ENCODE measurements at places on chromosomes 12 and 14. TPM values are rescaled to one million over a fixed set of nuclear protein-coding genes. Genes with fewer than 3 reads are reported as not detected.

DNA sequence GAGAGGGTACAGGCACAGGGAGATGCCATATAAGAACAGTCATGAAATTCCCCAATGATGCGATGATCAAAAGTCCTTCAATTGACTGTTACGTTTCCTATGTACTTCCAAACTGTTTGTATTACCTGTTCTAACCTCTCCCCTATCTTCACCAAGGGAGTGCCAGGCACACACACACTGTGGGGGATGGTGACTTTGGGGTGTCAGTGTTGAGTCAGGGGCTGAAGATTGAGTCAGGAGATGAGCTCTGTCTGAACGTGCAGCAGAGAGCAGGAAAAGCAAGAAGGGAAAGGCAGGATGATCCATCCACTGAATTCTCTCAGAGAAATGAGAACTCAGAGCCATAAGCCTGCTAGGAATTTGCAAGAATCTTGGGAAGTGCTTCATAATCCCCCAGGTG lies 153.4 kb downstream of the EFCAB11 start:
- DNase-seq: no peak

Gene AICDA
- not detected for total RNA-seq

- DNase-seq: no peak
Measured at GRCh38 chr14:49796025-49796424, 28.1 kb downstream of the KLHDC2 start.

DNA sequence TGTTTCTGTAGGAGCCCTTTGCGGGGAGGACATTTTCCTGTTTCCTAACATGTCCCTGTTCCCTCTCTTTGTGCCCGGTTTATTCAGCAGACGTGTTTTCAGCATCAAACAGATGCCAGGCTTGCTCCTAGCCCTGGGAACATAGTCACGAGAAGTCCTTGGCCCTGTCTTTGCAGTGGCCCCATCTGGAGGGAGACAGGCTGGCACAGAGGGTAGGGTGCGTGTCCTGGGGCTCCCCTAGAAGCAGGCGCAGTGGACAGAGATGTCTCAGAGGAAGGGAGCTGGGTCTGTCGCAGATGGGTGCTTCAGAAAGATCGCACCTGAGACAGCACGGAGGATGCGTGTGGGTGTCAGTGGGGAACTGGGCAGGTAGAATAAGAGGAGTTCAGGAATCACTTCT lies 75.0 kb upstream of the DYNC1H1 start:
- DNase-seq: no peak

GRCh38 chr14:58794993-58795762 lies 157.4 kb downstream of the DACT1 start:
- DNase-seq: no peak

GRCh38 chr14:47345016-47345415 lies 330.4 kb downstream of the MDGA2 start:
- no peak for DNase-seq

DNA sequence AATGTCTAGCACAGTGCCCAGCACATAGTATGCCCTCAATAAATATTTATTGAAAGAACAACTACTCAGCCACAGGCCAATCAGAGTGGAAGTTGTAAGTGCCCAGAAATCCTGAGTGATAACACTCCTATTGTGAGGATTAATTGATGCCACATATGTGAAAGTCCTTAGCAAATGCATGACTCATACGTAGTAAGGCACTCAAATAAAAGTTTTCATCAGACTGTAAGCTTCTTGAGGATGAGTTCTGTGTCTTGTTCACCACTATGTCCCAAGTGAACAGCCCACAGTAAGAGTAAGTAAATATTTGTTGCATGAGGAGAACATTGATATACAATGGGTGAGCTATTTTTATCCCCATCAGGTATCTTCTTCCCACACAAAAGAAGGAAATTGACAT lies 24.7 kb upstream of the ANO6 start:
- DNase-seq: no peak

Gene ARG2
- 0.95 TPM for total RNA-seq

DNA sequence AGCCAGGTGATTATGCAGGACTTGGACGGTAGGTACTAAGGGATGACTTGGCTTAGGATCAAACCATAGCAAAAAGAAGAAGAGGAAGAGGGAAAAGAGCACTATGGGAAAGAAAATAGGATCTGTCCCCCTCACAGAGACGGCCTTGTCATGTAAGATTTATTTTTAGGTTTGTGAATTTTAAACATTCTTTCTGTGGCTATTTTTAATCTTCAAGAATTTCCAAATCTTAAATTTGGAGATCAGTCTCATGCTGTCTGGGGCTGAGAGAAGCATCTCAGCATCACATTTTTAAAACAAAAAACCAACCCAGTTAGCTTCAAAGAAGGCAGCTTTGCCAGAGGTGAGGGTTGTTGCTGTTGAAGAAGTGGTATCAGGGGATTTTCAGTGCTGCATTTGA lies 52.6 kb upstream of the STRN3 start:
- no peak for DNase-seq

DNA sequence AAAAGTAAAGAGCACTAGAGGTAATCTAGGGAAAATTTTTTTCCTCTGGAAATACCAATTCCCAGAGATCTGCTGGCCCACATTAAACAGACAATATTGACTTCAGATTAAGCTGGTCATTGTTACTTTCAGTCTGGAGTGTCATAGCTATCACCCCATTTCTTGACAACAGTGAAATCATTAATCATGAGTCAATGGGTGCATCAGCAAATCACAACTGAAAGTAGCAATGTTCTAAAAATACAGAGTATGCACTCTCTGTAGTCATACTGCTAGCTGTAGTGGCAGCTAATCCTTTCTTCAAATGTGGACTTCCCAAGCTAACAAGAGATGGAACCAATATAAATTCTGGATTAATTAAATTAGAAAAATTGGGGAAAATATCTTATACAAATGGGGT lies 129.9 kb downstream of the CPNE8 start:
- no peak for DNase-seq

- DNase-seq: no peak
Measured at GRCh38 chr14:100445436-100446088, 122.4 kb downstream of the SLC25A47 start.

DNA sequence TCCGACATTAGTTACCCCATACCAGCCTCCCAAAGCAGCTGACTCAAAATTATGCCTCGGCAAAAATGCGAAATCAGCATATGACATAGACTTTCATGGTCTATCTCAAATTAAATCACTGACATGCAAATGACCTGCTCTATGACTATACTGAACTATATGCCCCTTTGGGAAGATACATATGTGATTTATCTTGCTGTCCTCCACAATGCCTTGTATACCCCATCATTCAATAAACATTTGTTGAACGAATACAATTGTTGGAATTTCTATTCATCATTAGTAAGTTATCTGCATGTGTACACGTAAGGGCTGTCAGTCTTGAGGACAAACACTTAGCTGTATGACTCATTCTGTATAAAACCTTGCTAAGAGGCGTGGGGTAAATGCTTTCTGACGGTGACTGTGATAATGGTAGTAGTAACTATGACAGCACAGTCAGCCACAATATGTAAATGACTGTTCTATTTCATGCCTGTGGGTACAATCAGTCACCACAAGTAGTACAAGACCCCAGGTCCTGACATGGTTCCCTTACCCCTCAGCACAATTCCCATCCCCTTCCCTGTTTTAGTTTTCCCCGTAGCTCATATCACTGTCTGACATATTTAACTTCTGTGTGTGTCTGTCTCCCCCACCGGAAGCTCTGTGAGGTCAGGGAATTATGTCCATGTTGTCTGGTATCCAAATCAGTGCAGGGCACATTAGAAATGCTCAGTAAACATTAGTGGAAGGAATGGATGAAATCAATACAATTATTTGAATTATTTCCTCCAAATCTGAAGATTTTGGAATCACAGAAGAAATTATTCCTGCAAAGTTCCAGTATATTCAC lies 42.8 kb downstream of the STXBP6 start:
- no peak for DNase-seq

DNA sequence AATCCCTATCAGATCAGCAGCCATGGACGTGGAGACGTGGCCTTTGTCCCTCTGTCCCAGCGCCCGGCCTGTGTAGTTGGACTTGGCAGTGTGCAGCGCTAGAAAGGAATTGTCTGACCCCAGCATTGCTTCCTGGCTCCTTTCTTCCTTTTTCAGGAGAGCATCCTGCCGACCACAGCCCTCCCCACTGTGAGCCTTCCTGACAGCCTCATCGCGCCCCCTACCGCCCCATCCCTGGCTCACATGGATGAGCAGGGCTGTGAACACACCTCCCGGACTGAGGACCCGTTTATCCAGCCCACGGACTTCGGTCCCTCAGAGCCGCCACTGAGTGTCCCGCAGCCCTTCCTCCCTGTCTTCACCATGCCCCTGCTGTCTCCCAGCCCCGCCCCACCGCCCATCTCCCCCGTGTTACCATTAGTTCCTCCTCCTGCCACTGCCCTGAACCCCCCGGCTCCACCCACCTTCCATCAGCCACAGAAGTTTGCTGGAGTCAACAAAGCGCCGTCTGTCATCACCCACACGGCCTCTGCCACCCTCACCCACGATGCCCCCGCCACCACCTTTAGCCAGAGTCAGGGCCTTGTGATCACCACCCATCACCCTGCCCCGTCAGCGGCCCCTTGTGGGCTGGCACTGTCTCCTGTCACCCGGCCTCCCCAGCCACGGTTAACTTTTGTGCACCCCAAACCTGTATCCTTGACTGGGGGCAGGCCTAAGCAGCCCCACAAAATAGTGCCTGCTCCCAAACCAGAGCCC lies 40.6 kb downstream of the IL31 start:
- peak; percentile 79 for DNase-seq

Gene ACSS3
- 68.6 TPM for total RNA-seq

Gene SSPN
- total RNA-seq: 1.2 TPM

DNA sequence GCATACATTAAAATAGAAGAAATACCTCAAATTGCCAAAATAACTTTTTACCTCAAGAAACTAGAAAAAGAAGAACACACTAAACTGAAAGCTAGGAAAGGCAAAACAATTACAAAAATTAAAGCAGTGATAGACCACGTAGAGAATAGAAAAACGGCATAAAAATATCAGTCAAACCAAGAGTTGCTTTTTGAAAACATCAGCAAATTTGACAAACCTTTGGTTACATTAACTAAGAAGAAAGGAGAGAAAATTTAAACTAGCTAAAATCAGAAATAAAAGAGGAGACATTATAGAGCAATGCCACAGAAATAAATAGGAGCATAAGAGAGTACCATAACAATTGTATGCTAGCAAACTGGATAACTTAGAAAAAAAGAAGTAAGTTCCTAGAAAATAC lies 553.8 kb downstream of the CCER1 start:
- DNase-seq: no peak

- no peak for DNase-seq
Measured at GRCh38 chr14:101557811-101558738, 3.2 kb upstream of the DIO3 start.

DNA sequence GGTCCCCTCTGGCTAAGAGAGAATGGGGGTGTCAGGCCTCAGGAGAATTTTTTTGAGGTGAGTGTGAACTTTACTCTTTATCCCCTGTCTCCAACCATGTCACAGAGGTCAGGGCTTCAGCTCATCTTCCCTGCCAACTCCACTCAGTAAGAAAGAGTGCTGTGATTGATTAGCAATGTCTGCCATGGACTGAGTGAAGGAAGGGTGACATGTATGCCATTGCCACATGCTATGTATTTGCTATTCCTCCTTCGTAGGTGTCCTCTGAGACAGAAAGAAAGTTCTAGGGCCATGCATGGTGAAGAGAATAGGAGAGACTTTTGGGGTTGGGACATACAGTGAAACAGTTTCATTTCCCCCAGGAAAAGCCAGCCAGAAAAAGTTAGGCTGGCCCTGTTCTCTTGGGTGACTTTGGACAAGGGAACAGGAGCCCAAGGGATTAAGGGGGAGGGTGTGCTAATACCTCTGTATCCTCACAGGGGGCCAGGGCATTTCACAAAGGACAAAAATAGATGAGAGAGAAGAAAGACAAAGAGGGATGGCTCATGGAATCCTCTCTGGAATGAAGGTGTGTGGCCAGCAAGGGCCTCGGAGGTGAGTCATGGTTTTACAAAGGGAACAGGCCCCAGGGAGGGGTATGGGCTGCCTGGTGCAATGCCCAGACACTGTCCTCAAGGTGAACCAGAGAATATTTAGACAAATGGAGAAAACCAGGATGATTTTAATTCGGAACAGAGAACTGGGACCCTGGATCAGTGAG lies 13.9 kb upstream of the MYL2 start:
- no peak for DNase-seq

- no peak for DNase-seq
Measured at GRCh38 chr14:68842298-68842697, 49.4 kb upstream of the ZFP36L1 start.

GRCh38 chr12:132711080-132711843 lies 620 bp downstream of the PGAM5 start:
- no peak for DNase-seq

Gene CLEC6A
- not detected for total RNA-seq

- DNase-seq: no peak
Measured at GRCh38 chr12:65597527-65597926, 226.8 kb upstream of the HMGA2 start.

DNA sequence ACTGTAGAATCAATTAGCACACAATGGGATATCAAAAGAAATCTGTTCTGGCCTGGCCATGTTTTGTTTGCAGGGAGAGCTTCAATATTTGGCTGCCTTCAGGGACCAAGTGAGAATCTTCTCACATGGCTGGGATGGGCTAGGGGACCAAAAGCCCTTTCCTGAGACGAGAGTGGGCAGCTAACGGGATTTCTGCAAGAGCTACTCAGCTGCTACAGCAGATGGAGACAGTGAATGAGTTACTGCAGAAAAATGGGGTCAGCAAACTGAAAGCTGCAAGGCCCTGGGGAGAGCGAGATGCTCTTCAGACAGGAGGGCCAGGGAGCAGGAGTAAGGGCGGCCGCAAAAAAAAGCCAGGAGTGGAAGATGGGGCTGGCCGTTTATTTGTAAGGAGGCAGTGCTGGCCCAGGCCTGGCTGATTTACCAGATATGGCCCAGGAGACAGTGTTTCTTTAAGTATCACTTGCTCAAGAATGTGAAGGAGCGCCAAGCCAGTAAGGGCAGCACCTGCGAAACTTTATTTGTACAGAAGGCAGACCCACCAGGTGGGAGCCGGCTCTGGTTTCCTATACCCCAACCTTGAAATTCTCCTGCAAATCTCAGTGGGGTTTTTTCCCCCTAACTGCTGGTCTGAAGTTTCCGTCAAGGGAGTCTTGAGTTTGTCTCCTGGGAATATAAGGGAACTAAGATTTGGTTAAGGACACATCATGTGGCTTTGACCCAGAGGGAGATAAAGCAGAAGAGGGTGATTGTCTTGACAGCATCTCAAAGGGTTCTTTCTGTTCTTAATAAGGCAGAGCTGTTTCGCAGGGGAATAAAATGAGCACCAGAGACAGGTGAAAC lies 57.8 kb downstream of the SSH1 start:
- no peak for DNase-seq

DNA sequence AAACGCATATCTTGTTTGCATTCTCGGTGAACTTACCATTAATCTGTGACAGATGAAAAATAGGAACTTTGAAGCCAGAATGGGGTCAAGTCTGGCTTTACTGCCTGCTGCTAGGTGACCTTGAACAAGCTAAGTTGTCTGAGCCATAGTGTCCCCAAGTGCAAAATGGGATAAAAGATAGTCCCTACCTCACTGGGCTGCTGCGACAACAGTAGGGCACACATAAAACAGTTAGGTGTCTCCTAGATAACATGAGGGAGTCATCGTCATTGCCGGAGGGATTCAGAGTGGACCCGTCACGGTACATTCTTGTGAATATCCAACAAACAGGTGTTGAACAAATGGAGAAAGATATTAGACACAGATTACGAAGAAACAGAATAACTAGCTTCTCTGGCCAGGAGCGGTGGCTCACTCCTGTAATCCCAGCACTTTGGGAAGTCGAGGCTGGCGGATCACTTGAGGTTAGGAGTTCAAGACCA lies 71.2 kb downstream of the NINJ2 start:
- DNase-seq: no peak

Gene FAM186B
- 0.77 TPM for total RNA-seq

Gene SAMD4A
- total RNA-seq: 31.9 TPM

- no peak for DNase-seq
Measured at GRCh38 chr12:86139671-86140070, 116.5 kb downstream of the MGAT4C start.

Measured in right lobe of liver (tissue), 6 donors.